Kidney epithelial cell (primary cell): ENCODE measurements at places on chromosomes 3 and 15.

DNA sequence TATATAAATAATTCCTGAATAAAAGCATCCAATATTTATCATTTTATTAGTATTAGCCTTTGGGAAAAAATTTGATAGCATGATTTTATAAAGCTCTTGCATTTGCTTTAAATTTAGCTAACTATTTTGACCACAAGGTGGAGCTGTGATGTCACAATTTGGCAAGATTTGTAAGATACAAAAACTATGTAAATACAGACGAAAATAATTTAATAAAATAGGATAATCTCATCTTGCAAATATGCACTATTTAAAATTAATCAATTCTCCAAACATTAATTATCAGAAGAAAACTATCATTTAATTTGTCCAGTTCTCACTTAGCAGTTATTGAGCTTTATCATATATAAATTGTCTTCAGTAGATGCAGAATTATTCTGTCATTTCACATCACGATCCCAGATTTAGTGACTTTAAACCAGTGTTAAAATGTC lies 95.4 kb downstream of the PLOD2 start:
- peak; percentile 10 for DNase-seq

DNA sequence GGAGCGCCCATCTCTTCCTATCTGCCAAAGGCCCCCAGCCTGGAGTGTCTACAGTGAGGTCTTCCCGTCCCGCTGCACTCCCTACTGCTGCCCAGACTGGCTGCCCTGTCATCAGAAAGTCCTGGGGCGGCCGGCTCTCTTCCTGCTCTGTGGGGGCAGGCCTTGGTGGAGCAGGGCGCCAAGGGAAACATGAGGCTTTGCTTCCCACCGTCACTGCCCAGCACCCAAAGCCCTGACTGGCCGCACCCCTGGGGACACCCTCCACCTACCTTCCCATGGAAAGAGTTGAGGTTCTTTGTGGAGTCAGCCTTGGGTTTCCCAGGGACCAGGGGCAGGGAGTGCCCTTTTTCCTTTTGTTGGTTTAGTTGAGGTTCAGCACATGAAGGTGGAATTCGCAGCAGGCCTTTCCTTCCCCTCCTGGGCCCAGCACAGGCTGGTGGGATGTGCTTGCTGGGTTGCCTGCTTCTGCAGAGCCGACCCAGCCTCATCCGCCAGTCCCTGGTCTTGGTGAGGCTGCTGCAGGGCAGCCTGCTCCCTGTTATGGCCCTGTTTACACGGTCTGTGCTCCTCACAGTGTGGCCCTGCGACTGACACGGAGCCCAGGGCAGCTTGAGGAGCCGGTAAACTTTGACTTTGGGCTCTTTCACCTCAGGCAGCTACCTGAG lies 51.8 kb upstream of the PLXNA1 start:
- no peak for DNase-seq

- no peak for DNase-seq
Measured at GRCh38 chr15:41401904-41402267, 410 bp downstream of the NDUFAF1 start.

DNA sequence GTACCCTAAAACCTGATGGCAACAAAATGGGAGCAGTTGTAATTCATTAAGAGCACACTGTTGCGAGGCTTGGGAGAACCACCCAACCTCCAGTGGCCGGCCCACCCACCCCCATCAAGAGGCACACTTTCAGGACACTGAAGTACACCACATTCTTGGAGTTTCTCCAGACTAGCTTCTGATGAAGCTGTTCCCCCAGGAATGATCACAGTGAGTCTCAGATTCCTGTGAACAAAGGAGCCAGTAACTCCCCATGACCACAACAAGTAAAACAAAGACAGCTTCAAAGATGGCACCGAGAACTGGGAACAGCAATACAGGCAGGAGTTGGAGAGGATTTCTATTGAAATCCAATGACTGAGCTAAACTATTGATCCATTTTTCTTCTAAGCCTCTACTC lies 126.0 kb downstream of the ST8SIA2 start:
- no peak for DNase-seq

- DNase-seq, result no peak
Measured at GRCh38 chr15:63487076-63487757, 17.2 kb upstream of the USP3 start.

DNA sequence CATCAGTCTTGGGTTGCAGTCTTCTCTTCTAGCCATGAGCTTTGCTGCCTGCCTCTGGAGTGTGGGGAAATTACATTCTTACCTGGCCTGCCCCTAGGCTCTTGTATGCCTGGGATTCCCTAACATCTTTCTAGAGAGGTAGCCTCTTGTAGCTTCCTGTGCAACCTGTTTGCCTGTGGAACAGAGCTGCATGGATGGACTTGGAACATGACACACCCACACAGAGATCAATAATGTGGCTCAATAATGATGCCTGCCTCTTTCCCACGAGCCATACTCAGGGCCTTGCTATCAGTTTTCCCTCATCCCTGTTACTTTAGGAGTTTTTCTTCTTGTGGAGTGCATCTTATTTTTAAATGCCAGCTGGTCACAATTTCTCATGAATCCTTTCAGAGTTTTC lies 11.4 kb downstream of the CHCHD6 start:
- no peak for DNase-seq
